Peyer's patch (tissue), 4 donors: ENCODE measurements at places on chromosomes 7 and 10. TPM values are rescaled to one million over a fixed set of nuclear protein-coding genes. Genes with fewer than 3 reads are reported as not detected.

- H3K27me3 ChIP-seq: no peaks in the 10 kb centered on the region
- peaks cover 41% of the 10 kb centered on the region for H3K4me1 ChIP-seq
- H3K36me3 ChIP-seq: no peaks in the 10 kb centered on the region
- no peak overlapping the region for H3K4me3 ChIP-seq
- DNase-seq: peak; percentile 78
- peak overlapping the region; percentile 81 for H3K27ac ChIP-seq
These were observed 16.4 kb upstream of the C10orf105 start for GRCh38 chr10:71735709-71736569.

Gene SPDYE11
- total RNA-seq: not detected

DNA sequence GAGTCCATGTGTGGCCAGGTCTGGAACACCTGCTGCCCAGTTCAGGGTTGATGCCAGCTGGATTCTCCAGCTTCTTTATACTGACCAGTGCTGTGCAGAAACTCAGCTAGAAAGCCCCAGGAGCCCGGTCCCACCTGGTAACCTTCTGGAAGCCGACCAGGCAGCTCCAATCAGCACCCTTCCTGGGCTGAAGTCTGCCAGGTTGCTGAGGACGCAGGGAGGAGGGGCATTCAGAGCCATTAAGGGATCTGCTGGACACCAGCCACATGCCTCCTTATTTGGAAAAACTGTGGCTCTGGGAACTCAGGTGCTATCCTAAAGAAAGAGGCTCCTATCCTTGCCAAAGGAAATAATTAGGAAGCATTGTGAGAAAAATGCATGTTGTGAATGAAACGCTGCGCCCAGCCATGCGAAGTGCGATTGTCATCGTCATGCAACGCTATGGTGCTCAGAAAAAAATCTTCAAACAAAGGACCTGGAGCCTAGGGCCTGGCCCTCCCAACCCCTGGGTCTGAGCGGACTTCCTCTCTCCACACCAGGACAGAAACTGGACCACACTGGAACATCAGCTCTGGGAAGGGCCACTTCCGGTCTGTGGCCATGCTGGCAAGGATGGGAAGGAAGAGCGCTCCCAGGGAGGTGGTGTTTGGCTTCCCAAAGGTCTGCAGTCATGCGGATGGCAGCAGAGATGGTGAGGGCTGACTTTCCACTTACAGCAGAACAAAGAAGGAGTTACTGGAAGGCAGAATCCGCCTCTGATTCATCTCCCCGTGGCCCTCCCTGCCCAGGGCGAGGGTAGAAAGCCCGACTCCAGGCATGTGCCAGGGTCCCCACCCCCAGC lies 90.1 kb downstream of the FAM53B start:
- peaks cover 51% of the 10 kb centered on the region for H3K4me1 ChIP-seq
- peak overlapping the region; percentile 57 for H3K27ac ChIP-seq
- no peaks in the 10 kb centered on the region for H3K36me3 ChIP-seq
- DNase-seq: no peak
- no peak overlapping the region for H3K4me3 ChIP-seq

- H3K4me3 ChIP-seq: no peak overlapping the region
- no peak for DNase-seq
- H3K27me3 ChIP-seq: no peaks in the 10 kb centered on the region
- no peaks in the 10 kb centered on the region for H3K36me3 ChIP-seq
- no peak overlapping the region for H3K27ac ChIP-seq
These were observed 2.3 kb upstream of the TMEM184A start for GRCh38 chr7:1558181-1558811.

Gene MAGI2
- 3.2 TPM for total RNA-seq

Gene OR2A42
- total RNA-seq: not detected

DNA sequence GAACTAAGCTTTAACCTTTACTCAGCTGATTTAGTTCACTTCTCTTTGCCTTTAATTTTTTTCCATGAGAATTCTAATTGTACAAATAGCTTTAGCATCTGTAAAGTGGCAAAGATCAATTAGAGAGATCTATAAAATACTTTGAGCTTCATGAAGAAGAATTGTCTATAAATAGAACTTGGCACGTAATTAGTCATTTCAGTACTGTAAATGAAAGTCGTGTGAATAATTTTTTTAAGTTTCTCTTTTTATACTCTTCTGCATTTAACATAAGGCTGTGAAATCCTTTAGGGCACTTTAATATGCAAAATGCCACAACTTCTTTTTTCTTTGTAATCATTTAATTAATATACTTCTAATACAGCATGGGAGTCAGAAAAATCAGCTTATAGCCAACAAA lies 177.8 kb downstream of the CSTF2T start:
- H3K36me3 ChIP-seq: no peaks in the 10 kb centered on the region
- H3K27me3 ChIP-seq: no peaks in the 10 kb centered on the region
- no peak for DNase-seq
- H3K27ac ChIP-seq: no peak overlapping the region
- no peaks in the 10 kb centered on the region for H3K4me1 ChIP-seq

- H3K4me3 ChIP-seq: no peak overlapping the region
- H3K27me3 ChIP-seq: no peaks in the 10 kb centered on the region
- no peaks in the 10 kb centered on the region for H3K36me3 ChIP-seq
- no peaks in the 10 kb centered on the region for H3K4me1 ChIP-seq
- no peak for DNase-seq
- no peak overlapping the region for H3K27ac ChIP-seq
These were observed 276.2 kb upstream of the AOAH start for GRCh38 chr7:37000511-37000910.

DNA sequence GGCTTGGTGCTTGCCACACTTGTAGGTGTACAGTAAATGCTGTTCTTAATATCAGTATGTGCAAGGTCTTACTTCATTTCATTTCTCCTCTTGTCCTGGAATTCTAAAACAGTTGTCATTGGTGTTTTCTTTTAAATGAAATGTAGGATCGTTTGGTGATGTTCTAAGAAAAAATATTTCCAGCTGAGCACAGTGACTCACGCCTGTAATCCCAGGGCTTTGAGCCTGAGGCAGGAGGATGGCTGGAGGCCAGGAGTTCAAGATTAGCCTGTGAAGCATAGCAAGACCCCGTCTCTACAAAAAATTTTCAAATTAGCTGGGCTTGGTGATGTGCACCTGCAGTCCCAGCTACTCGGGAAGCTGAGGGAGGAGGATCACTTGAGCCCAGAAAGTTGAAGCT lies 32.6 kb upstream of the ELN start:
- no peak overlapping the region for H3K4me3 ChIP-seq
- no peaks in the 10 kb centered on the region for H3K27me3 ChIP-seq
- H3K36me3 ChIP-seq: no peaks in the 10 kb centered on the region
- DNase-seq: no peak

- peak overlapping the region; percentile 40 for H3K27ac ChIP-seq
- H3K4me1 ChIP-seq: no peaks in the 10 kb centered on the region
- no peaks in the 10 kb centered on the region for H3K27me3 ChIP-seq
- no peak overlapping the region for H3K4me3 ChIP-seq
- no peaks in the 10 kb centered on the region for H3K36me3 ChIP-seq
These were observed 21.0 kb downstream of the BLNK start for GRCh38 chr10:96250349-96250748.

DNA sequence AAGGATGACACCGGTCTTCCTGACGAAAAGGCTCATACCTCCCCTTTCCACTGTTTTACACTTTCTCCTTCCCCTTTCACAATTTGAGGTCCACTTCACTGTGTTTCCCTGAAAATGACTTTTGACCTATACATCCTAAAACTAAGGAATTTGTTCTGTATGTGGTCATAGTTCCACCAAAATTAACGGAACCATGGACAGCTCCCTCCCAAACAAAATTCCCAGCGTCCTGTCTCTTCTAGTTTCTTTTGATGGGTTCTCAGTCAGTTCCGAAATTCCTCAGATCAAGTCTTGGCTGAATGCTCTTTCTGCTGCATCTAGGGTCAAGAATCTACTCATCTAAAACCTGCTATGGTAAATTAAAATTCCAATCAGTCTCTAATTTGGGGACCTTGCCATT lies 1191.9 kb downstream of the CNTNAP2 start:
- no peak overlapping the region for H3K4me3 ChIP-seq
- H3K27me3 ChIP-seq: no peaks in the 10 kb centered on the region
- H3K4me1 ChIP-seq: no peaks in the 10 kb centered on the region
- H3K36me3 ChIP-seq: no peaks in the 10 kb centered on the region
- no peak for DNase-seq

DNA sequence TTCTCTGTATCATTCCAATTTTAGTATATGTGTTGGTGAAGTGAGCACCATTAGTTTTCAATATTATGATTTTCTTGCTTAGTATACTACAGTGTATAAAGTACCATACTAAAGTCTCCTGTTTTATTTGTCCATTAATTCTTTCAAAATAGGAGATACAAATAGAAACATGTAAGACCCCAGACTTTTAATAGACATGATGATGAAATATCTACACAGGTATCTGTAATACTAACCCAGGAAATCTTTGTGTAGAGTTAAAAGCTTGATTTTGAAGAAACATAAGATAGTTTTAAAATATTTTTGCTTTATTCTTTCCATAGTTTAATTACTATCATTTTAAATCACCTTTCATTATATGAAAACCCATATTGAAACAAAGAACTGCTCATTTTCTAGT lies 133.8 kb upstream of the WNT16 start:
- H3K4me3 ChIP-seq: no peak overlapping the region
- no peaks in the 10 kb centered on the region for H3K27me3 ChIP-seq
- no peak for DNase-seq
- H3K4me1 ChIP-seq: no peaks in the 10 kb centered on the region
- no peak overlapping the region for H3K27ac ChIP-seq
- no peaks in the 10 kb centered on the region for H3K36me3 ChIP-seq

- no peak overlapping the region for H3K4me3 ChIP-seq
- no peak for DNase-seq
- H3K27ac ChIP-seq: no peak overlapping the region
- no peaks in the 10 kb centered on the region for H3K27me3 ChIP-seq
- H3K36me3 ChIP-seq: peaks cover 21% of the 10 kb centered on the region
These were observed 11.6 kb downstream of the MCMBP start for GRCh38 chr10:119860866-119861607.

- DNase-seq: no peak
- no peak overlapping the region for H3K4me3 ChIP-seq
- H3K27ac ChIP-seq: no peak overlapping the region
- no peaks in the 10 kb centered on the region for H3K36me3 ChIP-seq
These were observed 128.5 kb downstream of the DKK1 start for GRCh38 chr10:52442576-52442975.

Gene SEMA3A
- total RNA-seq: 3.3 TPM

- DNase-seq: no peak
- H3K4me1 ChIP-seq: no peaks in the 10 kb centered on the region
- no peaks in the 10 kb centered on the region for H3K36me3 ChIP-seq
- H3K27ac ChIP-seq: no peak overlapping the region
- H3K27me3 ChIP-seq: no peaks in the 10 kb centered on the region
These were observed 136.2 kb downstream of the PRPF18 start for GRCh38 chr10:13722747-13723653.

Gene CPEB3
- total RNA-seq: 9.9 TPM

DNA sequence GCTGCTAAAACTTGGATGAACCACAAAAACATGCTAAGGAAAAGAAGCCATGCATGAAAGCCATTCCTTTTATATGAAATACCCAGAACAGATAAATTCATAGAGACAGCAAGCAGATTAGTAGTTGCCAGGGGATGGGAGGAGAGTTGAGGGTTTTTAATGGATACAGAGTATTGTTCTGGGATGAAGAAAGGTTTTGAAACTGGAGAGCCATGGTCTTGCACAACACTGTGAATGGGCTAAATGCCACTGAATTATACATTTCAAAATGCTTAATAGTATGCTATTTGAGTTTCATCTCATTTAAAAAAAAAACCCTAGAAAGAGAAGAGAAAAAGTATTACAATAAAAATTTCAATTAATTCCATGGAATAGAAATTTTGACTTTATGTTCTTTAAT lies 154.3 kb downstream of the GNAT3 start:
- no peak overlapping the region for H3K4me3 ChIP-seq
- no peaks in the 10 kb centered on the region for H3K4me1 ChIP-seq
- H3K36me3 ChIP-seq: no peaks in the 10 kb centered on the region
- H3K27ac ChIP-seq: no peak overlapping the region

GRCh38 chr10:59887972-59888640 lies 18.2 kb downstream of the CCDC6 start:
- no peak for DNase-seq
- H3K36me3 ChIP-seq: no peaks in the 10 kb centered on the region
- no peaks in the 10 kb centered on the region for H3K4me1 ChIP-seq
- H3K27ac ChIP-seq: no peak overlapping the region
- H3K4me3 ChIP-seq: no peak overlapping the region

GRCh38 chr7:1951159-1951536 lies 281.1 kb downstream of the ELFN1 start:
- H3K36me3 ChIP-seq: no peaks in the 10 kb centered on the region
- H3K4me3 ChIP-seq: no peak overlapping the region
- DNase-seq: peak; percentile 60
- H3K4me1 ChIP-seq: no peaks in the 10 kb centered on the region
- no peaks in the 10 kb centered on the region for H3K27me3 ChIP-seq

DNA sequence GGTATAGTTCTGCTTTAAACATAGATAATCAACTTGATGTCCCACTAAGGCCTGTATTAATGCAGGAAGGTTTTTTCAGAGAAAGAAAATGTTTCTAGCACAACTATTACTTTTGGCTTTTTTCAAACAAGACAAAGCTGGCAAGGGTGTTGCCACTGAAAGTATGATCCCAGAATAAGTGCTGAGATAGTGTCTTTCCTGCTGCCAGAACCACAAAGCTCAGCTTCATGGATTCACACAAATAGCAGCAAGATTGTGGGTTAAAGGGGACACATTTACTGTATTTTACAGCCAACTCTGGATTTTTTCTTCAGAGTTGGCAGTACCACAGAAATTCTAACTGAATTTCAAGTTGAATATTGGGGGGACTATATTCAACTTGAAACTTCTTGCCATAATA lies 4.3 kb downstream of the NCOA4 start:
- no peak overlapping the region for H3K27ac ChIP-seq
- peaks cover 77% of the 10 kb centered on the region for H3K4me1 ChIP-seq
- no peak overlapping the region for H3K4me3 ChIP-seq
- H3K36me3 ChIP-seq: no peaks in the 10 kb centered on the region
- DNase-seq: no peak

Gene ESYT2
- 137 TPM for total RNA-seq

Gene THNSL1
- 3.3 TPM for total RNA-seq

Gene ZNF487
- 21.5 TPM for total RNA-seq

DNA sequence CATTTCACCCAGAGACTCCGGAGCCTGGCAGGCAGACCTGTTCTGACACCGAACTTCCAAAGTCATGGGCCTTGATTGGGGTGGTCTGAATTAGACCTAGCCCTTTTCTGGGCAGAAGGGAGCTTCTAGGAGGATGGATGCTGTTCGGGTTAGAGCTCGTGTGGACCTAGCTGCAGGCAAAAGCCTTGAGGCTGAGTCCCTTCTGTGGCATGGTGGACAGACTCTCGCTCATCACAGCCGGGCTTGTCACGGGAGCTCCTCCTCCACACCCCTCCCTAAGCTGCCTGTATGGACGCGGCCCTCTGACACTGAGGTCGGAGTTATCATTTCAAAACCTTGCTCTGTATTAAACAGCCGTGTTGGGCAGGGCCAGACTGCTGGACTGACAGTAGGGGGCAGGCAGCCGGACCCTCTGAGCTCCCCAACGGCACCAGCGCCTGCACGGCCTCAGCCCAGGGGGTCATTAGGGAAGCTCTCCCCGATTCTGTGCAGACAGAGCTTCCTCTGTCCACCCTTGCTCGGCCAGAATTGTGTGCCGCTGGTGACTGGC lies 2.2 kb downstream of the IRF5 start:
- no peak for DNase-seq
- no peaks in the 10 kb centered on the region for H3K36me3 ChIP-seq
- peak overlapping the region; percentile 80 for H3K27ac ChIP-seq

GRCh38 chr7:79410345-79410744 lies 43.1 kb downstream of the MAGI2 start:
- DNase-seq: no peak
- H3K4me3 ChIP-seq: no peak overlapping the region
- H3K27me3 ChIP-seq: no peaks in the 10 kb centered on the region
- no peaks in the 10 kb centered on the region for H3K36me3 ChIP-seq
- H3K27ac ChIP-seq: no peak overlapping the region

Gene VGF
- total RNA-seq: not detected
